ENCODE measurements at places on chromosomes 12 and 14.
A peak's percentile ranks its signal among the peaks of the same experiment; 100 is the strongest.

DNA sequence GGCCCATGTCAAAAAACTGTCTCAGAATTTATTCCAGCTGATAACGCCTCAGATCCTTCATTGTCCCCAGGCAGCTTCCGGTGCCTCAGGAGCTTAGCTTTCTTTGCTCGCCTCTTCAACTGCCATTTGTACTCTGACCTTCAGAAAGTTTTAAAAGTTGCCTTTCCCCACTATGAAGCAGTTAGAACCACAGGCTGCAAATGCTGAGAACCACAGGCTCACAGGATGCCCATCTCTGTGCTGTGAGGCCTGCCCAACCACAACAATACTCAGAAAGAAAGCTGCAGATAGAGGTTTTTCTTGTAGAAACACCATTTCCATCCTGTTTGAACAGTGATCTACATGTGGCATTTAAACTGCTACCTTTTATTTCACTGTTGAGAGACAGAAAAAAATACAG is 131.1 kb downstream of the PRKCH start:
- peak; percentile 36 for DNase-seq

DNA sequence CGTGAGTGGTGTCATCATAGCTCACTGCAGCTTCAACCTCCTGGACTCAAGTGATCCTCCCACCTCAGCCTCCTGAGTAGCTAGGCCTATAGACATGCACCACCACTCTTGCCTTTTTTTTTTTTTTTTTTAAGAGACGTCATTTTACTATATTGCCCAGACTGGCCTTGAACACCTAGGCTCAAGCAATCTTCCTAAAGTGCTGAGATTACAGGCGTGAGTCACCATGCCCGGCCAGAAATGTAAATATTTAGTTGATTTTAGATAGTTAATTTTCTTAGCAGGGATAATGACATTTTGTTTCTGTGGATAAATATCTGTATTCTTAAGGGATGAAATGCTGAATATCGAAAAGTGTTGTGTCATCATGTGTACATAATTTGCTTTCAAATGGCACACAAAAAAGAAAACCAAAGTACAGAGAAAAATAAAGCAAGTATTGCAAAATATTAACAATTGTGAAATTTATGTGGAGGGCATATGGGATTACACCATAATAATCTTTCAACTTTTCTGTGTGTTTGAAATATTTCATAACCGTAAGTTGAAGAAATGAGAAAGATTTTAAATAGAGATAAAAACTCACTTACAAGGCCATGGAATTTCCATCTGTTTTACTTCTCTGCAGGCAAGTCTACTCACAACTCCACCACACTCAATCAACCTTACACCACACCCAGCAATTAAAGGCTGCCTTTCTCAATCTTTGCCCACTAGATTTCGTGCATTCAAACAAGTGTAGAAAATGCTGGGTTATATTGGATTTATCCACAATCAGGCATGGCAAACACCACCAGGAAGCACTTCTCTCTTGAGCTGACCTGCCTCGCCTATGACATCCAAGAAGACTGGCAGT is 93.7 kb downstream of the SPTSSA start:
- no peak for DNase-seq

DNA sequence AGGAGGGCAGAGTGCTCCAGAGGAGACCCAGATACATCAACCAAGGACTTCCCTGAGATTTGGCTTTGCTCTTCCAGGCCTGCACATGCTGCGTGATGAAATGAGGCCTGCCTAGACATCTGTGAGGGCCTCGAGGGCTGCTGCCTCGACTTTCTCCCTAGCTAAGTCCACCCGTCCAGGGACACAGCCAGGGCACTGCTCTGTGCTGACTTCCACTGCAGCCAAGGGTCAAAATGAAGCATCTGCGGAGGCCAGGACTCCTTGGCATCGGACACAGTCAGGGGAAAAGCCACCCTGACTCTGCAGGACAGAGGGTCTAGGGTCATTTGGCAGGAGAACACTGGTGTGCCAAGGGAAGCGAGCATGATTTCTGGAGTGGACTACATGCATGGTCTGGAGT is 10.7 kb downstream of the SLC25A47 start:
- no peak for DNase-seq

DNA sequence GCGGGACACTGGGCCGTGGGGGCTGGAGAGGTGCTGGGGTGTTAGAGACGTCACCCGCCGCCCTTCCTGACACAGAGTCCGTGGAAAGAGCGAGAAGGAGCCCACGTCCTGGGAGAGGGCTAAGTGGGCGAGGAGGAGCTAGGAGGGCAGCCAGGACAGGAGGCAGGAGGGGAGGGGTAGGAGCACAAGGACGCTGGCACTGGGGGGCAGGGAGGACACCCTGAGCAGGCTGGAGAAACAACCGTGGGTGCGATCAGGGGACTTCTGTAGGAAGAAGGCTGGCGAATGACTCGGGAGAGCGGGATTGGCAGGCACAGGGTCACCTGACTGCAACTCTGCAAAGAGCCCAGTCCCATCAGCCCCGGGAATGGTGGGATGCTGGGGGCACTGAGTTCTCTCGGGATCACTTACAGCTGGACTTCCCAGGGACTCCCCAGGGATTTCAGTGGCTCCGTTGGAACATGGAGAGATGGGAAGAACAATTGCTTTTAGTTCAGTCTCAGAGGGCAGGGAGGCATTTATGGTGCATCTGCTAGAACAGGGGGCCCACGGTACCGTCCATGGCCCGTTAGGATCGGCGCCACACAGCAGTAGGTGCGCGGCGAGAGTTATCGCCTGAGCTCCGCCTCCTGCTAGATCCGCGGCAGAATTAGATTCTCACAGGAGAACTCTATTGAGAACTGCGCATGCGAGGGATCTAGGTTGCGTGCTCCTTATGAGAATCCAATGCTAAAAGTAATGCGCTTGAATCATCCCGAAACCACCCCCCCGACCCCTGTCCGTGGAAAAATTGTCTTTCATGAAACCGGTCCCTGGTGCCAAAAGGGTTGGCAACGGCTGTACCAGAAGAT is 24.3 kb downstream of the UBR7 start:
- DNase-seq: no peak

Data from T-helper 22 cell (primary cell).